ENCODE measurements at places on chromosomes 7 and 10. TPM values are rescaled to one million over a fixed set of nuclear protein-coding genes. Genes with fewer than 3 reads are reported as not detected.
A peak's percentile ranks its signal among the peaks of the same experiment; 100 is the strongest.

DNA sequence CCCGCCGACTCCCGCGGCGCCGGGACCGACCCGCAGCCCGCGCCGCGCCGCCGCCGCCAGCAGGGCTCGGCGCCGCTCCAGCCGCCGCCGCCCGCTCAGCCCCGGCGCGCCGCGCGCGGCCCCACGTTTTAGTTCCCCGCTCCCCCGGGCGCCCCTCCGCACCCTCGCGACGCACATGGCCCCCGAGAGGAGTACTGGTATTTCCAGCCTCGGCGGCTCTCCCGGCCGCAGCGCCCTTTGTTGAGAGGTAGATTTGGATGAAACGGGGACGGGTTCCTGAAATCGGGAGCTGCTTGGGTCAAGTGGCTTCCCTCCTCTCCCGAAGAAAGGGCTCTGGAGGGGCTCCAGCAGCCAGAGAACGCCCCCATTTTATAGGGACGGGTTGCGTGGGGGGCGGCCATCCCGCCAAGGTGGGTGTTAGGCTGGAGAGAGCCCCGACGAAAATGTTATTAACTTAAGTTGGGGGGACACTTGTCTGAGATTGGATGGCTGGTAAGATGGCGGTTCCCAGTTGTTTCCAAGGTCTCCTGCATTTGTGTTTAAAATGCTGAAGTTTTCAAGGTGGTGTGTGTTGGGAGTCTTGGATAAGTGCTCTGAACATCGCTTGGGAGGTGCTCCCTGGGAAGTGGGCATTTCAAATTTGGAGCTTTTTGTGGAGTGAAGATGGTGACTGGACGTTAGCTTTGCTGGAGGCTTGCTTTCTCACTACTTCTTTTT, 1.2 kb downstream of the BMI1 start:
- DNase-seq, result peak; percentile 70
- peaks cover 9% of the 10 kb centered on the region for H3K36me3 ChIP-seq
- H3K4me3 ChIP-seq, result peak overlapping the region; percentile 50
- no peak overlapping the region for H3K27ac ChIP-seq
- peaks cover 25% of the 10 kb centered on the region for H3K4me1 ChIP-seq

Gene DBNL
- total RNA-seq, result 42.9 TPM

GRCh38 chr10:30940256-30940655, 91.4 kb downstream of the ZNF438 start:
- no peak overlapping the region for H3K4me3 ChIP-seq
- peaks cover 3% of the 10 kb centered on the region for H3K4me1 ChIP-seq
- DNase-seq, result no peak

Gene ARHGAP22
- 9.5 TPM for total RNA-seq

GRCh38 chr7:50954716-50955115, 172.0 kb upstream of the GRB10 start:
- no peaks in the 10 kb centered on the region for H3K27me3 ChIP-seq
- H3K36me3 ChIP-seq, result no peaks in the 10 kb centered on the region
- DNase-seq, result no peak
- H3K4me3 ChIP-seq, result no peak overlapping the region

DNA sequence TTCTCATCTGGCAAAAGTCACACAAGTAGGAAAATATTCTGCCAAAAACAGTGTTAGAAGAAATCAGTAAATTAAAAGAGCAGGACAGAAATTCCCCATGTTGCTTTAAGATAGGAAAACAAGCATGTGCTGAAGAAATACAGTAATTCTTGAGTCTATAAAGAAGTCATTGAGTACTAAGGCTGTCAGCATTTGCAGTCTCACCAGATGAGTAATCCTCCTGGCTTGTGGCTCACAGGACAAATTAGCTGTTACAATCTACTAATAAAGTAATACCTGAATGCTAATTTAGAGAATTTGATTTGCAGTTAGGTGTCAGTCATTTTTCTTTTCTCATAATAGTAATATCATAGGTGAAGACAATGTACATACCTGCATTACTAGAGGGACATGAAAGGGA, 1158.9 kb upstream of the CELF2 start:
- no peaks in the 10 kb centered on the region for H3K36me3 ChIP-seq
- no peaks in the 10 kb centered on the region for H3K27me3 ChIP-seq
- H3K27ac ChIP-seq, result no peak overlapping the region
- peaks cover 3% of the 10 kb centered on the region for H3K4me1 ChIP-seq

Gene RGR
- total RNA-seq, result 0.35 TPM
